NCI-H1417 treated with DMSO at 0.1 percent for 48 hours (cell line): ENCODE measurements at places on chromosomes 13 and 19.
A peak's percentile ranks its signal among the peaks of the same experiment; 100 is the strongest.

GRCh38 chr13:35475212-35475959 is 1.1 kb downstream of the MAB21L1 start:
- no peak for DNase-seq

DNA sequence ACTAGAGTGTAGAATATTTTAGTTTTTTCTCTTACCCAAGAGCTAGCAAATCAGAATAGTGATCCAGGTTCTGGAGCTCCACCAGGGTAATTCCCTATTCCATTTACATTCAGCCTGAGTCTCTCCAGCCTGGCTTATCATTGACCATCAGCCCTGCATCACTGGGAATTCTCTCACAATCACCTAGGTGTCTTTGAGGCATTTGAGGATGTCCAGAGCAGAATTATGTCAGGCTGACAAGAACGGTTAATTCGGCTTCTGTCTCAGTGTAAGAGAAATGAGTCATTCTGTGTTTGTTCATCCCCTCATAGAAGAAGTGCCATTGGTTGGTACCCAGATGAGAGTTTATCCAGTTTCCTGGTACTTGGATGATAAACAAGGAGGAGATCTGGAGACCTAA is 180.5 kb downstream of the ZNF737 start:
- DNase-seq, result no peak

- no peak for DNase-seq
Observed at GRCh38 chr19:12672744-12673143, 6.1 kb downstream of the WDR83 start.

DNA sequence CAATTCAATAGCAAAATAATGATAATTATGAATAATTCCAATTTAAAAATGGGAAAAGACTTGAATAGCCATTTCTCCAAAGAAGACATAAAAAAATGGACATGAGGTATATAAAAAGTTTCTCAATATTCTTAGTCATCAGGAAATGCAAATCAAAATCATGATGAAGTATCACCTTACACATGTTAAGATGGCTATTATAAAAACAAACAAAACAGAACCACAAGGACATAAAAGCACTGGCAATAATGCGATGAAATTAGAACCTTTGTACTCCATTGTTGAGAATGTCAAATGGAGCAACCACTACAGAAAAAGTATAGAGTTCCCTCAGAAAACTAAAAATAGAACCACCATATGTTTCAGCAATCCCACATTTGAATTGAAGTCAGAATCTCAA is 1186.1 kb downstream of the SLITRK5 start:
- DNase-seq, result peak; percentile 48

DNA sequence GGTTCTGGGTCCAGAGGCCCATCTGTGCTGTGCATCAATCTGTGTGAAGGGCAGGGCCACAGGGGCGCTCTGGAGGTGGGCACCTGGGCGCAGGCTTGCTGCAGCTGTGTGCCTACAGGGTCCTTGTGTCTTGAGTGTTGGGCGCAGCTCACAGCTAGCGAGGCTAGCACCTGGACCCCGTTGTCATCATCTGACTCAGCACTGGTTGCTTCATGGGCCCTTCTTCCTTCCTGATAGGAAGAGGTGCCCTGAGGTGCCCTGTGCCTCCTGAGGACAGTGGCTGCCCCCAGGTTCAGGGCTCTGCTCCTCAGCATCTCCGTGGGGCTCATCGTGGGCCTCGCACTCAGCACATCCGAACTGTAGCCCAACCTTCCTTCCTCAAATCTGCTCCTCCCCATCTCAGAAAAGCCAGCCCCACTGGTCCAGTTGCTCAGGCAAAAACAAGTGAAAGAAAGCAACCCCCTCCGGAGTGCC is 54.8 kb downstream of the GATAD2A start:
- DNase-seq, result no peak

DNA sequence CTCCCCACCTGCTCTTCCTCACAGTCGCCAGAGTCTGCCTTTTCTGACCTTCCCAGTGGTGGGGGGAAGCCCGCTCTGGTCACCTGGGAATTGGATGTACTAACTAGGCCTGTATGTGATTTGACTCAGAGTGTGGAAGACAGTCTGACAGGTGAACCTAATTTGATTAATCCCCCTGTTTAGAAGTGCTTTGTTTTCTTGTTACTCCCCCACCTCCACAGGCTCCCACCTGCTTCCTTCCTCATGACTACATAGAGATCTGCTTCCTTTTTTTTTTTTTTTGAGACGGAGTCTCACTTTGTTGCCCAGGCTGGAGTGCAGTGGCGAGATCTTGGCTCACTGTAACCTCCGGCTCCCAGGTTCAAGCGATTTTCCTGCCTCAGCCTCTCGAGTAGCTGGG is 44.0 kb downstream of the COG3 start:
- DNase-seq, result no peak

GRCh38 chr13:51721496-51721895 is 82.5 kb downstream of the DHRS12 start:
- DNase-seq, result no peak

- no peak for DNase-seq
Observed at GRCh38 chr19:1027650-1028061, 1.2 kb downstream of the CNN2 start.

DNA sequence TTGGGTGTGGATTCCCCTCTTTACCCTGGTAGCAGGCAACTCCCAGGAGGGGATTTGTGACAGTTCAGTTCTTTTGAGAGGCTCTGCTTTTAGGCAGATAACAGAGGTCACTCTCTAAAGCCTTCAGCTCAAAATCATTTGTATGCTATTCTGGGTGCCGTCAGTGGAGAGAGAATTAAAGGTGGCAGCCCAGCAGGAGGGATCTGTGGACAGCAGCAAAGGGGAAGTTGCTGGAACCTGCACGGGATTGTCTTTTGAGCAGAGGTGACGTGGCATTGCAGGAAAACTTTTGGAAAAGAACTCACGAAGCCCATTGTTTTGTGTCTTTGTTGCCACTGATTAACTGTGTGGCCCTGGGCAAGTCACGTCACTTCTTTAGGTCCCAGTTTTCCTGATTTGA is 62.4 kb upstream of the C1QTNF9 start:
- DNase-seq, result no peak

- DNase-seq, result no peak
Observed at GRCh38 chr13:36715841-36716240, 42.0 kb downstream of the SERTM1 start.

DNA sequence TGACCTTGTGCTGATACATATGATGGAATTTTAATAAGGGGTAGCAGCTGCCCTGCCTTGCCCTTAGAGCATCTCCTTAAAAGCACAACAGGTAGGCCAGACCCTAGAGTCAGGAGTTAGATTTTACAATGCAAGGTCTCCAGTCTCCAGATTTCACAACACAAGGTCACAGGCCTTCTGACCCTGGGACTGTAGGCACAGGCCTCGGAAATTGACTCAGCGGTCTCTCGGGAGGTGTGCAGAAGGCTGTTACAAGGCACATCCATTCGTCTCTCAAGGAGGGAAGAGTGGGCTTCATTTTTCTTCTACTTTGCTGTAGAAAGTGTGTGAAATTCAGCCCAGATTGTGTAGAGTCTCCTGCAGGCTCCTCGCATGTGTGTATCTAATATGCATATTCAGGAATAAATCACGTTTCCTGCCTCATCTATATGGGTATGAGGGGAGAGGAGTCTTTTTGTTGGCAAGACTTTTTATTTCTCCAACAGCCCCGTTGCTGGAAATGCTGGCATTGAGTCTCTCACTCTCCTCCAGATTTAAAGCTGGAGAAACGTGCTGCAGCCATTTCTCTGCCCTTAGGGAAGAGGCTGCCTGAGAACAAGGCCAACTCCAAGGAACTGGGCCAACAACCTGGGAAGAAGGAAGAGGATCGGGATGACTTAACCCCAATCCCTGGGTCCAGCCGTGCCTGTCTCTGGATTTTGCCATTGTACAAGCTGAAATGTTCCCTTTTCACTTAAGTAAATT is 24.5 kb downstream of the UQCRFS1 start:
- no peak for DNase-seq

- no peak for DNase-seq
Observed at GRCh38 chr13:91978571-91978970, 580.1 kb downstream of the GPC5 start.

DNA sequence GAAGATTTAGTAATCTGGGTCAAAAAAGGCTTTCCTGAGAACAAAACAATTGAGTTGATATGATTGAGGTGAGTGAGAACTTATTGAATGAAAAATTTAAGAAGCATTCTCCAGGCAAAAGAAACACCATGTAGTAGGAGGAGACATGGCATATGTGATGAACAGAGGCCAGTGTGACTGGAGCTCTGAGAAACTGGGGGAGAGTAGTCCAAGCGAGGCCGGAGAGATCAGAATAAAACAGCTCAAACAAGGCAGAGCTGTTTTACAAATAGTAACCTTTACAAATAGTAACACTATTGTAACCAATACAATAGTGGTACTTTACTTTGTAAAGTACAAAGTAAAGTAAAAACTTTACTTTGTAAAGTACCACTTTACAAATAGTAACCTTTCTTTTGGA is 1159.1 kb downstream of the PCDH9 start:
- no peak for DNase-seq

GRCh38 chr13:85709072-85709471 is 90.1 kb downstream of the SLITRK6 start:
- DNase-seq, result no peak

GRCh38 chr13:33101835-33102234 is 85.6 kb downstream of the KL start:
- DNase-seq, result no peak

DNA sequence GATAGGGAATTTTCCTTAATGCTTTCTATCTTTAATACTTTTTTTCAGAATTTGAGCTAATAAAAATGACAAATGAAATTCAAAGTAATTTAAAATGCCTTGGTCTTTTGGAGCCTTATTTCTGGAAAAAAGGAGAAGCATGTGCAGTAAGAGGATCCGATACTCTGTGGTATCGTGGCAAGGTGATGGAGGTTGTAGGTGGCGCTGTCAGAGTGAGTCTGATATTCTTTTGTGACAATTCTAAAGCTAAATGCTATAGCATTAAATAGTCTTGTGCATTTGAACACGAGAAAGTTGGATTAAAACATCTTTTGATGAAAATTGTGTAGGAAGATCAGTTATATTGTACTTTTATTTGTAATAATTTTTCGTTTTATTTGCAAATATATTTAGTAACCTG is 95.0 kb downstream of the RNF17 start:
- DNase-seq, result no peak
